ENCODE measurements at places on chromosomes 4 and X. TPM values are rescaled to one million over a fixed set of nuclear protein-coding genes. Genes with fewer than 3 reads are reported as not detected.

PTPN13 gene
- total RNA-seq: 248 TPM

PDE6B gene
- total RNA-seq: 141 TPM

CLCN4 gene
- total RNA-seq: 53.7 TPM

SULT1E1 gene
- total RNA-seq: 35.0 TPM

FAT4 gene
- total RNA-seq: 96.9 TPM
